Hematopoietic multipotent progenitor cell treated with erythropoietin and hydrocortisone succinate and interleukin-3 and kit ligand, for 8 days (in vitro differentiated cells): ENCODE measurements at places on chromosomes 3 and 15.

GRCh38 chr3:182519569-182519968 is 273.7 kb upstream of the ATP11B start:
- DNase-seq, result no peak

DNA sequence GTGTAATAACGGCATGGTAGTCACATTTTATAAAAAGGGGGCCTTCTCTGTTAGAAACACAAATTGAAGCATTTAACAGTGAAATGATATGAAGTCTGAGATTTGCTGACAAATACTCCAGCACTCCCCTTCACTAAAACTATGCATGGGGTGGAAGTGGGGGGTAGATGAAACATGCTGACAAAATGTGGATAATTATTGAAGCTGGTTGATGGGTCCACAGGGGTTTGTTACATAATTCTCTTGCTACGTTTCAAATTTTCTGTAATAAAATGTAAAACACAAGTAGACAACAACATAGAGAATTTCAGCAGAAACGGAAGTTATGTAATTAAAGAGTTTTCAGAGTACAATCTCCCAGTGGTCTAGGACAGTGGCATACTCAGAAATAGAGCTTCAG is 37.0 kb downstream of the MCF2L2 start:
- no peak for DNase-seq

DNA sequence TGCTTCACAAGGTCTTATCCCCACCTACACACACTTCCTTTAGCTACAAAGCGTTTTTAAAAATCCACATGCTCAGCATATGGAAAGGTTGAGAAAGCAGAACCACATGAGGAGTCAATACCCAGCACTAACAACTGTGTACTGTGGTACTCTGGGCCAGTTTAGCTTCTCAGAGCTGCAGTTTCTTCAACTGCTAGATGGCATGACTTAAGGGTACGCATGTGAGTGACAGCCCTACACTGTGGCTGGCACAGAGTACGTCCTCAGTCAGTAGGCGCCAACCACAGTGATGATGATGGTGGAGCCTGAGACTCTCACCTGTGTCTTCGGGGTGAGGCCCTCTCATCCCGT is 17.4 kb downstream of the CCDC12 start:
- DNase-seq, result no peak

DNA sequence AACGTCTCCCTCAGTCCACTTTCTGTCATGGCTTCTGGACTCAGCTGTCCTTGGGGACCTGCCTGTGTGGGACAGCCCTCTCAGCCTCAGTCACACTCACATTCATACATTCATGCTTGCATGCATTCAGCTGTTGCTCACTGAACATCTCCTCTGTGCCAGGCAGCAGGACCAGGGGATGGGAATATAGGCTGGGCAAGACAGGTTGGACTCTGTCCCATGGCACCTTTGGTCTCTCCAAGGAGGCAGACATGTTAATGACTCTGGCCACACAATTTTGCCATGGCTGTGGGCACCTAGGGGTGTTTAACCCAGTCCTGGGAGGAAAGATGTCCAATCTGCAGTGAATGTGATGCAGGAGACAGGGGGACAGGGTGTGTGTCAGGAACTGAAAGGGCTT is 7.8 kb upstream of the DNAH1 start:
- no peak for DNase-seq

DNA sequence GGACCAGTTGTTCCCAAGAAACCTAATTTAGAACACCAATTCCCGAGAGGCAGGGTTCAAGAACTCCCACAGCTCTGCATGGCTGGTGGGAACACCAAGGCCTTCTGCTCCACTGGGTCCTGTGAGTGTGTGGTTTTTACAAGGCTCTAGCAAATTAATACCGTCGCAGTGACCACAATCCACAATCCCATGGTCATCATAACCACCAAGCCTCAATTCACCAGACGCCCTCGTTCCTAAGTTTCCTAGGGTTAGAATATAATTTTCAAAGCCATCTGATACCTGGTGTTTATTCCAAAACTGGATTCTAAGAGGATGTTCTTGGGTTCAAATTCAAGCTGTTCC is 114.9 kb upstream of the RPL32 start:
- DNase-seq, result no peak

- no peak for DNase-seq
Measured at GRCh38 chr15:70882361-70882760, 9.9 kb downstream of the THAP10 start.

- peak; percentile 68 for DNase-seq
Measured at GRCh38 chr15:54150255-54150654, 172.0 kb downstream of the UNC13C start.

DNA sequence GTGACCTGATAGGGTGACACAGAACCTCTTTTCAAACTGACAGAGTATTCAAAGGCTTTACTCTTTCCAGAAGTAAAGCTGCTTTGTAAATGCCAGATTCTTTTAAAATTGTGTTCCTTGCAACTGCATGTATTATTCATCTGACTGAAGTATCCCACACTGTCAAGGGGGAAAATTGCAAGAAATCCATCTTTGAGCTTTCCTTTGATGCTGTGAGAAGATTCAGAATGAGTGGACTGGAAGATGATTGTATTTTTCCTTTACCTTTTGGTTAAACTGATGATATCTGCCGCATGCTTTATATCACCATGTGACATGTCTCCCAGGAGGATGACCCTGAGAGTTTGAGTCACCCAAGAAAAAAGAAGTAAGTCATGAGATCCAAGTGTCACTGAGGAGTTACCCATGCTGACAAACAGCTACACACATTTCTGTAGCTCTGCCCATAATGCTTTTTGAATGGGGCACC is 250.8 kb upstream of the CBLB start:
- DNase-seq, result no peak

DNA sequence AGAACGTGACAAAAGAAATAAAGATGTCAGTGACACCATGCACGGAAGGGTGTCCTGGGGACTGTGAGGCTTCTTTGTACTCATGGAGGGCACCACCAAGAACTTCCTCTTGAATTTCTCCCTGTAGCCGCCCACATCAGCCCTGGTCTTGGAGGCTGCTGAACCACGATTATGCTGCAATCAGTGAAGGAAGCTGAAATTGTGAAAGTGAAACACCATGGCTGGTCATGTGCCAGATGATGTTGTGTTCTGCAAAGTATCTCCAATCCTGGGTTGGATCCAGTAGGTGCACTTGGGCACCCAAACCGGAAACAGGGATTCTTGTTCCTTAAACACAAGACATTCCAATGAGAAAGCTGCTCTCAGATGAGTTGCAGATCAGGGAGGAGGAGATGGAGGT is 104.4 kb upstream of the GOLGA6L6 start:
- DNase-seq, result peak; percentile 16

DNA sequence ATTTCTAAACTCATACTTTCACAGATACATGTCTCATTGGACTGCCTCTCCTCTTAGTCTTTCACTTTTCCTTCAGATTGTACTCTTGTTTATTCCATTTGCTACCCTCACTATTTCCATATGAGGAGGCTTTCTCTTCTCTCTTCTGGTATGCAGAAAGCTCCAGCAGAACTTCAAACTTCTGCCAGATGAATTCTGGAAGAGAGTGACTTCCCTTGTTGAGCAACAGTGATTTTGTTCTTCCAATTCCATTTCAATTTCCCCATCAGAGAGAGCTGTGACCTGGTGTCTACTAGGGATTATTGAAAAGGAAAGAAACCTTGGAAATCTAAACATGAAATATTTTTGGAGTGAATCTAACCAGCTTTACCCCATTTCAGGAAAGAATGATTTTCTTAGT is 523.2 kb upstream of the ZNF717 start:
- DNase-seq, result no peak

DNA sequence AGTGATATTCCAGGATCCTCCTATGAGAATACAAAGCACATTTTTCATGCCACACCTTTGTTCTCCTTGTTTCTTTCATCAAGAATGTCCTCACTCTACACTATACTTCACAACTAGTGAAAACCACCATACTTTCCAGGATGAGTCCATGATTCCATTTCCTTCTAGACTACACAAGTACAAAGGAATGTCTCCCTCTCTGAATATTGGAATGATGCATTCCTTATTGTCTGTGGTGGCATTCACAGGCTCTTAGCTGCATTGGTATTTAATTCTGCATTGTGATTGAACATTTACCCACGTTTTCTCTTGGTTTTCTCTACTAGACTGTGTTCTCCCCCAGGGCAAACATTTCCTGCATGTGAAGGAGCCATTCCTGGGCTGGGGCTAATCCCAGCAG is 217.5 kb downstream of the RAP2B start:
- DNase-seq, result no peak

GRCh38 chr3:183924956-183925355 is 40.3 kb upstream of the PARL start:
- DNase-seq, result no peak

GRCh38 chr3:152199102-152199840 is 69.5 kb upstream of the MBNL1 start:
- peak; percentile 66 for DNase-seq

DNA sequence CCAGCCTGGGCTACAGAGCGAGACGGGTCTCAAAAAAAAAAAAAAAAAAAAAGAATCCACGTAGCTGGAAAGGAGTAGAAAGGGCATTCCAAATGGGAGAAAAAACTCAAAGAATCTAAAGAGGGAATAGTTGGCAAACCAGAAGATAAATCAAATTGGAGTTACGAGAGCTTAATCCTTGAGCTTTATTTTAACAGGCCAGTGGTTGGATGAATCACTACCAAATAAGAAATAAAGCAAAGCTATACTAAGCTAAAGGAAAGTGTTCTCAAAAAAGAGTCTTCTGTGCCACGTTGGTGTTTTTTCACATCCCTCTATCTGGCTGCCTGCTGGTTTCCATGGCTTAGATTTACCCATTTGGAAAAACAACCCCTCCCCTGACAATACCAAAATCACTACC is 14.0 kb downstream of the VGLL4 start:
- DNase-seq, result no peak

DNA sequence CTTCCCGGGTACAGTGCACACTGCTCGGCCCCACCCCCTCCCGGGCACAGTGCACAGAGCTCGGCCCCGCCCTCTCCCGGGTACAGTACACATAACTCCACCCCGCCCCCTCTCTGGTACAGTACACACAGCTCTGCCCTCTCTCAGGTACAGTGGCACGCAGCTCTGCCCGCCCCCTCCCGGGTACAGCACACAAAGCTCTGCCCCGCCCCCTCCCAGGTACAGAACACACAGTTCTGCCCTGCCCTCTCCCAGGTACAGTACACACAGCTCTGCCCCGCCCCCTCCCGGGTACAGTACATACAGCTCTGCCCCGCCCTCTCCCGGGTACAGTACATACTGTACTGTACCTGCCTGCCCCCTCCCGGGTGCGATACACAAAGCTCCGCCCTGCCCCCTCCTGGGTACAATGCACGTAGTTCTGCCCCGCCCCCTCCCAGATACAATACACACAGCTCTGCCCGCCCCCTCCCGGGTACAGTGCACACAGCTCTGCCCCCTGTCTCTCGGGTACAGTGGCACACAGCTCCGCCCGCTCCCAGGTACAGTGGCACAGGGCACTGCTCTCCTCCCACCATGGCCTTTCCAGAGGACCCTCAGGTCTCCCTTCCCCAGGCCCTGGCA is 16.4 kb upstream of the PRR20G start:
- DNase-seq, result no peak

GRCh38 chr3:160607826-160608225 is 42.5 kb upstream of the KPNA4 start:
- no peak for DNase-seq

GRCh38 chr15:98842973-98843285 is 164.7 kb downstream of the PGPEP1L start:
- DNase-seq, result no peak

DNA sequence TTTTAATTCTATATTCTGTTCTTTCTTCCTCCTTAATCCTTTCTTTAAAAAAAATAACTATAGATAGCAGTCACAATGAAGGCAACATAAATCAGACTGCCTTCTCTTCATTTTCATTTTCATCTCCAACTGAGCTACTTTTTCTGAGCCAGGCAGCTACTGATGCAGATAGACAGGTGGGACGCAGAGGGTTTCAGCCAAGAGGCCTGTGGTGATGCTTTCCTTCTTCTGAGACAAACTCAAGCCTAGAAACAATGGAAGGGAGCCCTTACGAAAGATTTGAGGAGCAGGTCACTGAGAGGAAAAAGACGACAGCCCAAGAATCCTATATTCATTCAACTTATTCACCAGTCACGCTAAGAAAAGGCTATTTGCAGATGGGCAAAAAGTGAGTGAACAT is 220.0 kb upstream of the MLF1 start:
- DNase-seq, result no peak

GRCh38 chr3:46574881-46575576 is 8.9 kb upstream of the LRRC2 start:
- no peak for DNase-seq

DNA sequence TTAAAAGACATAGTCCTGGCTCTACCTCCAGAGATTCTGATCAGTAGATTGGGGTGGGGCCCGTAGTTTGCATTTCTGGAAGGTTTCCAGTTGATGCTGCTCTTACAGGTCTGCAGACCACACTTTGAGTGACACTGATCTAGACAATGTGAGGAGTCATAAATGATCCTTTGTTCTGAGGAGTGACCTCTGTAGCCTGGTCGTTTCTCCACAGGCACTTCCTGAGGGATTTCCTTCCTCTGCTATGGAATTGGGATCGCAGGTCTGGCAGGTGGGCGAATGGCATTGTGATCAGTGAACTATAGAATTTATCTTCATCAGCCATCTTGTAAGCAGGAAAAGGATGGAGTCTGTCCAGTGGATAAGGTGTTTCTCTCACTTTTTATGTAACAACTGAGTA is 5.5 kb downstream of the GFM1 start:
- peak; percentile 42 for DNase-seq

GRCh38 chr3:18077128-18077840 is 334.9 kb upstream of the TBC1D5 start:
- no peak for DNase-seq

DNA sequence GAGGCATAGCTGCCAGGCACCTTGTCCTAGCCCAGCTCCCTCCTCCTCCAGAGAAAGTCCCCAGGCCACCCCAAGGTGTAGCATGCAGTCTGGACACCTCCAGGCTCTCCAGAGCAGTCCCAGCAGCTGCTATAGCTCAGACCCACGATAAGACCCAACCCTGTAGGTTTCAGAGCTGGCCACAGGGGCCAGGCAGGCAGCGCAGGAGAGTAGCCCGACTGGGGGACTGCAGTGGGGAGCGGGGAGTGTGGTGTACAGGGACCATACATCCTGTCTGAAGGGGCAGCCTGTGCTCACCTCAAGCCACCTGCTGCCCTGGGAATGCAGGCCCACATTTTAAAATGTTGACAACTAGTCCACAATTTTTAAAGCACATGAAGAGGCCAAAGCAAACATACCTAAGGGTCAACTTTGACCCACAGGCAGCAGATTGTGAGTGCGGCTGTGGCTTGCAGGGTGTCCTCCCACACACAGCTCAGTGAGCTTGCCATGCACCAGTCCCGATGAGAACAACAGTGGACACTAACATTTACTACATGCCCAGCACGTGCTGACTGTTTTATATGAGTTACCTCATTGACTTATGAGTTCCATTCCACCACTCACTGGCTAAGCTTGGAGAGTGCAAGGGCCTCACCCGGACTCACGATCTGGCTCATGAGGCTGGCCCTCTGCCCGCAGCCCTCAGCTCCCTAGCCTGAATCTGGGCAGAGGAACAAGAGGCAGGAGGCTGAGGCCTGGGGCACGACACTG is 81.4 kb downstream of the DNAJB8 start:
- DNase-seq, result no peak
